ENCODE measurements at places on chromosomes 3 and 15. TPM values are rescaled to one million over a fixed set of nuclear protein-coding genes. Genes with fewer than 3 reads are reported as not detected.

The FEZF2 gene
- total RNA-seq = not detected

The GNB4 gene
- 11.5 TPM for total RNA-seq

The CLDN18 gene
- not detected for total RNA-seq

The GRAMD1C gene
- total RNA-seq = 0.23 TPM

The CLEC3B gene
- not detected for total RNA-seq

The NBEAL2 gene
- total RNA-seq = 72.6 TPM

The ULK3 gene
- 38.2 TPM for total RNA-seq

The EDEM1 gene
- total RNA-seq = 18.8 TPM

The PGBD4 gene
- total RNA-seq = 1.6 TPM

The CCR5 gene
- total RNA-seq = not detected

The MUC4 gene
- total RNA-seq = 0.04 TPM

All from A549 treated with CORT108297 at 1 μM for 4 hours (cell line).